Fibroblast of skin of scalp (primary cell): ENCODE measurements at places on chromosomes 4 and X.

GRCh38 chrX:24231641-24232179 is 82.2 kb downstream of the SUPT20HL2 start:
- DNase-seq = no peak

GRCh38 chrX:38260231-38260630 is 39.6 kb upstream of the SRPX start:
- no peak for DNase-seq

GRCh38 chr4:31995943-31996901 is 1276.1 kb downstream of the PCDH7 start:
- DNase-seq = no peak

GRCh38 chrX:78066110-78066509 is 37.9 kb upstream of the PGK1 start:
- peak; percentile 2 for DNase-seq

- peak; percentile 6 for DNase-seq
These were observed 60.4 kb upstream of the TAF9B start for GRCh38 chrX:78199851-78200250.
